ENCODE measurements at places on chromosomes 5 and 9.

- DNase-seq = no peak
These were observed 145.9 kb downstream of the YIPF5 start for GRCh38 chr5:144024545-144024944.

DNA sequence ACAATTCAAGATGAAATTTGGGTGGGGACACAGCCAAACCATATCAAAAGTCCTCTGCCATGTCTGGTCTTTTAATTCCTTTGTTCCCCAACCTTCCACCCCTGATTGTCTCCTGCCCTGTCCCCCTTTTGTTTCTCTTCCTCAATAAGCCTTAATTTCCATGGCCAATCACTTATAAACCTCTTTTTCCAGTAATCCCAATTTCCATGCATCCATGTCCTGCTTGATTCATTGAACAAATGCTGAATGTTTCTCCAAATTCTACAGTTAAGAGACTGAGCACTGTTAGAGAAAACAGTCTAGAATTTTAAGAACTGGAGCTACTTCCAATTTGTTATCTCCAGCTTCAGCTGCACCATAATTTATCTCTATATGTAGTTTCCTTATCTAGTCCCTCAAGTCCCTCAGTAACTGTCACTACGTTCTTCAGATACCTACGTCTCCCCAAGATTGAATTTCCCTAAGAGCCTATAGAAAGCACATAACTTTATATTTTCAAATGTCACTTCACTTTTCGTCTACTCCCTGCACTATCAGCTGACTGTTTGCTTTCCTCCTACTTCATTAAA is 34.2 kb downstream of the TARS1 start:
- no peak for DNase-seq

GRCh38 chr9:33619666-33620404 is 95.8 kb downstream of the ANKRD18B start:
- DNase-seq = no peak

- no peak for DNase-seq
These were observed 44.3 kb downstream of the UBE2QL1 start for GRCh38 chr5:6492934-6493333.

GRCh38 chr9:21506626-21507482 is 24.7 kb upstream of the IFNE start:
- no peak for DNase-seq

- no peak for DNase-seq
These were observed 191.7 kb downstream of the CDK5RAP2 start for GRCh38 chr9:120388003-120388855.

DNA sequence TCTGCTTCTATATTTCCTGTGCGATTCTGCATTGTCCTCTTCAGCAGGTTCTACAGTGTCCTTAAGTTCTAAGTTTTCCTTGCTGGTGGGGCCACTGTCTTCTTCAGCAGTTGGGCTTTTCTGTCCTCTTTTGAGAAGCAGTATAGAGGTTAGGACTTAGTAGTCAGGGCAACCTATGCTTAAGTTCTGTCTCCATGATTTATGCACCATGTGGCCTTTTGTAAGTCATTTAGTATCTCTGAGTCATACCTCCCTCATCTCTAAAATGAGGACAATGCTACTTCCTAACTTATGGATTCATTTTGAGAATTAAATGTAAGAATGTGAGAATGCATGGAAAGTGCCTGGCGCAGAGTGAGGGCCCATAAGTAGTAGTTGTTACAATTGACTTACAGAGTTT is 46.8 kb downstream of the GRIN3A start:
- no peak for DNase-seq

DNA sequence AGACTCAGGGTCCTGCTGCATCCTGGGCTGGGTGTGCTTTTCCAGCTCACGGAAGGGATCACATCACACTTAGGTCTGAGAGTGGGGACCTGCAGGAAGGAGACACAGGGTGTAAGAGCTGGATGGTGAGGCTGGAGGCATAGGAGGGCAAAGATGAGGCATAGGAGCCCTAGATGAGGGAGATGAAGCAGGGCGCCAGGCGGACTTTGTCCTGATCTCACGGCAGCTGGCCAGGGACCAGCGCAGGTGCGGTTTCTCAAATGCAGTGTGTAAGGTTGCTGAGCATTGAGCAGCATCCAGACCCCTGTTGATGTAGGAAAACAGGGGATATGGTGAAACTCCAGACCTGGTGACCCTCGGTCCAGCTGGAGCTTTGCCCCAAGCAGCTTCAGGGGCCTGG is 156.5 kb downstream of the PSAT1 start:
- DNase-seq = no peak

DNA sequence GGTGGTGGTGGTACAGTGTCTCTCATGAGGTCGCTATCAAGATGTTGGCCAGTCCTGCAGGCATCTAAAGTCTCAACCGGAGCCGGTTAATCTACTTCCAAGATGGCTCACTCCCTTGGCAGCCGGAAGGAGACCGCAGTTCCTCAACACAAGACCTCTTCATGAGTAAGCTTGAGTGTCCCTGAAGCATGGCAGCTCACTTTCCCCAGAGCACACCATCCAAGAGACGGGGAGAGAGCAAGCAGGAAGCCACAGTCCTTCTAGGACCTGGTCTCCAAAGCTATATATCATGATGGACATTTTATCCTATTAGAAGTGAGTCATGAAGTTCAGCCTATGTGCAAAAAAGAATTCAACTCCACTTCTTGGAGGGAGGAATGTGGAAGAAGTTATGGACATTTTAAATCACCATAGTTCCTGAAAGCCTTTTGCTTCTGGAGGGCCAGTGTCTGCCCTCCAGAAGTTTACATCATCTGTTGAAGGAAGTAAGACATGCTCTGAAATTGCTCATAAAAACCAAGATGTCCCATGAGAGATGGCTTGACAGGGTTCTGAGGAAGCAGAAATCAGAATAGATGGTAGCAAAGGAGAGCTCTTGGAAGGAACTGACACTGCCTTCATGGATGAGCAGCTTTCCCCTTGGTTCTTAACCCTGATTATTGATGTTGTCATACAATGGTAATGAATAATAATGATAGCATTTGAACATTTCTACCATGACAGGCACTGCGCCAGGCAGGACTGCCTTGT is 21.3 kb downstream of the GALNT10 start:
- DNase-seq = no peak

- no peak for DNase-seq
These were observed 160.2 kb downstream of the ARHGEF28 start for GRCh38 chr5:73786043-73786831.

- no peak for DNase-seq
These were observed 79.1 kb upstream of the FSTL4 start for GRCh38 chr5:133691448-133691847.

- DNase-seq = no peak
These were observed 48.2 kb upstream of the ANGPTL2 start for GRCh38 chr9:127170652-127171051.

GRCh38 chr5:64978546-64978945 is 209.8 kb downstream of the CWC27 start:
- DNase-seq = no peak
